Astrocyte (in vitro differentiated cells and primary cell): ENCODE measurements at places on chromosomes 3 and 15. TPM values are rescaled to one million over a fixed set of nuclear protein-coding genes. Genes with fewer than 3 reads are reported as not detected.
A peak's percentile ranks its signal among the peaks of the same experiment; 100 is the strongest.

GRCh38 chr3:49019941-49020329 is 1.6 kb upstream of the DALRD3 start:
- H3K4me3 ChIP-seq, result peak overlapping the region; percentile 81
- no peaks in the 10 kb centered on the region for H3K27me3 ChIP-seq
- H3K4me1 ChIP-seq, result peaks cover 30% of the 10 kb centered on the region
- peak overlapping the region; percentile 94 for H3K27ac ChIP-seq

GRCh38 chr15:70125605-70126004 is 27.9 kb upstream of the TLE3 start:
- peaks cover 33% of the 10 kb centered on the region for H3K27me3 ChIP-seq
- no peak overlapping the region for H3K27ac ChIP-seq
- no peaks in the 10 kb centered on the region for H3K36me3 ChIP-seq

DNA sequence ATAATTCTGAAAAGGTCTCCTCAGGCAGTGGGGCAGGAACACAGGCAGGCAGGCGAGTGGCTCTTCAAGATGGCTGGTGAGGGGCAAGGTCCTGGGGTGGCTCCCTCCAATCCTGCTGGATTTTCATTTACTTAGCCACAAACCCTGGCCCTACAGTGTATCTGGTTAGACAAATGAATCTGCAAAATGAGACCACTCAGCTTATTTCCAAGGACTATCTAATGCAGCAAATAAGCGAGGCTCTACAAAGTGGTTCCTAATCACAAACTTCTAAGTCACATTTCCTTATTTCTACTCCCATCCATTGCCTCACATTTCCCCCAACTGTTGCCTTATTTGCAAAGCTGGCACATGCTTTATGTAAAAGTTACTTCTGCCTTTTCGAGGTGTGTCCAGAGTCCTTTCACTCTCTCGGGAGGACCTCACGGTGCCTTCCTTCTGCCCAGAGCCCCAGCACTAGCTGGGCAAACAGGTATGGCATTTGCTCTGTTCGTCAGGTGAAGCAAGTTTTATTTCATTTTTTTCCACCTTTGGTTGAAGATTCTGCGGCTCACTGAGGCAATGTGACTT is 40.5 kb downstream of the CCDC12 start:
- H3K27me3 ChIP-seq, result no peaks in the 10 kb centered on the region
- H3K27ac ChIP-seq, result peak overlapping the region; percentile 11
- DNase-seq, result no peak
- no peaks in the 10 kb centered on the region for H3K36me3 ChIP-seq
- peaks cover 45% of the 10 kb centered on the region for H3K4me1 ChIP-seq

- no peak overlapping the region for H3K27ac ChIP-seq
- no peaks in the 10 kb centered on the region for H3K4me1 ChIP-seq
- H3K27me3 ChIP-seq, result no peaks in the 10 kb centered on the region
Observed at GRCh38 chr3:52920841-52921240, 23.5 kb upstream of the STIMATE start.

GRCh38 chr3:146058241-146058640 is 102.7 kb downstream of the PLOD2 start:
- no peak for DNase-seq
- H3K27ac ChIP-seq, result no peak overlapping the region
- H3K4me3 ChIP-seq, result no peak overlapping the region
- H3K27me3 ChIP-seq, result no peaks in the 10 kb centered on the region

Gene MKRN2OS
- 0.25 TPM in 1 of 2 replicates, not detected in the other for total RNA-seq

Gene SERPINI2
- total RNA-seq, result 0.32 TPM in 1 of 2 replicates, not detected in the other
